ENCODE measurements at places on chromosomes 7 and 10. TPM values are rescaled to one million over a fixed set of nuclear protein-coding genes. Genes with fewer than 3 reads are reported as not detected.

Gene DAGLB
- 15.4 TPM for total RNA-seq

Gene IQUB
- total RNA-seq = 1.2 TPM

Gene ZPBP
- not detected for total RNA-seq

DNA sequence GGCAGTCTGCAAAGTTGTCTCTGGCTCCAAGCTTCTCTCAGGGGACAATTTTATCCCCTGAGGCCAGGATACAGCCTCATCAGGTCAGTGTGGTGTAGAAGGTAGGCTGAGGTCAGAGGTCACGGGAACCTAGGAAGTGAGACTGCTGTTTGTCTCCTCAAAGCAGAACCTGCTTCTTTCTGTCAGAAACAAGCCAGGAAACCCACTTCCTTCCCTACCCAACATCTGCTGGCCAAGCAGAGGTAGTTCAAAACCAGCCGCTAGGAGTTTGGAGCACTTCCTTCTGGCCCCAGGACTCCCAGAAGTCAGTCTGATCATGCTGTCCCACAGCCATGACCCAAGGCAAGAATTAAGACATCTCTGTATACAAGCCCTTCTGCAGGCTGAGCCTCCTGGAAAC is 12.2 kb downstream of the CLRN3 start:
- no peak for DNase-seq

DNA sequence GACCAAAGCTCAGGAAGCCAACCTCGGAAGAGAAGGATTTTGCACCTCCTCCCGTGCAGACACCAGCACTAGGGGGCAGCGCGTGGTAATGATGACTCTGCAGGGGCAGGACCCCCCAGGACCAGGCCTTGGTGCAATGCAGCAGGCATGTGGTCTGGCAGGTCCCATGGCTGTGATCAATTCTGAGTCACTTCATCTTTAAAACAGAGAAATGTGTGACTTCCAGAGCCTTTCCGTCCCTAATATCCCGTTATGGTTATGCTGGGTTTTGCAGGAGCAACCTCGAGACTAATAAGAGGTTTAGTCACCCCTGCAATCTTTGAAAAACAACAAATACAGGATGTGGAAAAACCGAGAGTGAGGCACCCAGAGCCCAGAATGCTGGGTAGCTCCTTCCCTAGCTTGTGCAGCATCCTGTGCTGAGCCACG is 30.2 kb upstream of the GJD4 start:
- no peak for DNase-seq

GRCh38 chr7:131013716-131014115 is 279.7 kb upstream of the KLF14 start:
- no peak for DNase-seq

- no peak for DNase-seq
Observed at GRCh38 chr10:12181065-12181775, 14.5 kb downstream of the NUDT5 start.

DNA sequence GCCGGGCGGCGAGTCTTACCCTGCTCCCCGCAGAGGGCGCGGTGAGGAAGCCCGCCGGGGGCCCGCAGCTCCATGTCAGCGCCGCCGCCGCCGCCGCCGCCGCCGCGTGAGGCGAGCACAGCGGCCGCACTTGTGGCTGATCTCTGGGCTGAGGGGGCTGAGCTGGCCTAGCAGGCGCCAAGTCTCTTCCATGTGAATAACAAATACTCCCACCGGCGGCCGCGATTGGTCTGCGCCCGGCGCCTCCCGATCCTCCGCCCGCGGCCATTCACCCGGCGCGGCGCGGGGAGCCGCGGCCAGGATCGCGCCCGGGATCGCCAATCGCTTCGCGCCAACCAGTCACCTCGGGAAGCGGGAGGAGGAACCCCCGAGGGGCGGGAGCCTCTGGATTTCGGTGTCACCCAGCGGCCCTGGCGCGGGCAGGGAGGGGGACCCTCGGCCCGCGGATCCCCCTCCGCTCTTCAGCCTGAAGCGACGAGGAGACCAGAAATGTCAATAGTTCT is at the start of gene GRM8:
TSS of gene GRM8 (minus strand) at position 164 of the 503 bp plus-strand sequence.
- DNase-seq = peak; percentile 66

GRCh38 chr10:93596539-93596938 is 4.5 kb downstream of the RBP4 start:
- DNase-seq = no peak
